ENCODE measurements at places on chromosomes 16 and 17. TPM values are rescaled to one million over a fixed set of nuclear protein-coding genes. Genes with fewer than 3 reads are reported as not detected.
A peak's percentile ranks its signal among the peaks of the same experiment; 100 is the strongest.

Gene NBR1
- 91.9 TPM for total RNA-seq

- no peak for DNase-seq
- no peaks in the 10 kb centered on the region for H3K4me1 ChIP-seq
- H3K27ac ChIP-seq: no peak overlapping the region
- no peak overlapping the region for H3K4me3 ChIP-seq
These were observed 438.8 kb upstream of the C16orf82 start for GRCh38 chr16:26627958-26628357.

Gene COPZ2
- 54.8 TPM for total RNA-seq

- H3K36me3 ChIP-seq: no peaks in the 10 kb centered on the region
- peaks cover 31% of the 10 kb centered on the region for H3K4me1 ChIP-seq
- H3K27ac ChIP-seq: peak overlapping the region; percentile 43
- no peaks in the 10 kb centered on the region for H3K27me3 ChIP-seq
These were observed 7.3 kb upstream of the DPEP3 start for GRCh38 chr16:67987460-67988160.

- H3K4me1 ChIP-seq: peaks cover 4% of the 10 kb centered on the region
- no peak overlapping the region for H3K4me3 ChIP-seq
- DNase-seq: no peak
- no peaks in the 10 kb centered on the region for H3K27me3 ChIP-seq
- no peak overlapping the region for H3K27ac ChIP-seq
- H3K36me3 ChIP-seq: peaks cover 12% of the 10 kb centered on the region
These were observed 7.5 kb downstream of the ORC6 start for GRCh38 chr16:46696957-46697356.

GRCh38 chr16:78570399-78571141 is 471.1 kb downstream of the WWOX start:
- H3K36me3 ChIP-seq: no peaks in the 10 kb centered on the region
- no peak for DNase-seq
- no peak overlapping the region for H3K27ac ChIP-seq
- no peaks in the 10 kb centered on the region for H3K4me1 ChIP-seq

Gene AHSP
- not detected for total RNA-seq

Gene ARHGAP44
- total RNA-seq: 15.7 TPM

- no peak overlapping the region for H3K4me3 ChIP-seq
- peaks cover 18% of the 10 kb centered on the region for H3K27me3 ChIP-seq
- H3K4me1 ChIP-seq: no peaks in the 10 kb centered on the region
- no peak for DNase-seq
- H3K36me3 ChIP-seq: no peaks in the 10 kb centered on the region
These were observed 888 bp downstream of the CDH1 start for GRCh38 chr16:68737730-68738629.

DNA sequence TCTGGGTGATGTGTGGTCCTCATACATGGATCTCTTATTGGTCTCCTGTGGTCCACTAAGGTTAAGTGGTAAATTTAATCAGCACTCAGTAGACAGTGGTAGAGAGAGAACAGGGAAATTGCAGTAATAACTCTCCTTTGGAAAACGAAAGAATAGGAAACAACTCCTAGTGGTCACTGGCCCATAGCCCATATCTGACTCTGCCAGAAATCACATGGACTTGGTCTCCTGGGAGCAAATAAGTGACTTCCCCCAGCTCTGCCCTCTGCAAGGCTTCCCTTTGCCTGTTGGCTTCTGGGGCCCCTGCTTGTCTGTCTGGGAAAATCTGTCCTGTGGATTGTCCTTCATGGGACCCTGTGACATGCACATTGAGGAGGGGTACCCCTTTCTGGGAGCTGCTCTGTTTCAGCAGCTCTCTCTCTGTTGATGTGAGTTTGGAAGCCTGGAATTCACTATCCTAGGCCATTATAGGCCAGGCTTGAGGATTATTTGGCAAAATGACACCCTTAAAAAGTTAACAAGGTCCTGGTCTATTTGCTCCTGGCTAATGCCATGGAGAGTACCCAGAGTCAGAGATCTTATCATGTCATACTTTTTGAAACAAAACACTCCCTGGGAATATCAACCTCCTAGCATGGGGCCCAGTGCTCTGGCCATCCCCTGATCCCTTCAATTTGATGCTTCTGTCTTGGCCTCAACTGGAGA is 58.0 kb upstream of the HNF1B start:
- H3K4me1 ChIP-seq: no peaks in the 10 kb centered on the region
- no peaks in the 10 kb centered on the region for H3K27me3 ChIP-seq
- no peaks in the 10 kb centered on the region for H3K36me3 ChIP-seq

Gene TLCD1
- total RNA-seq: 1.7 TPM

- DNase-seq: peak; percentile 15
- H3K4me1 ChIP-seq: no peaks in the 10 kb centered on the region
- no peak overlapping the region for H3K27ac ChIP-seq
- no peaks in the 10 kb centered on the region for H3K36me3 ChIP-seq
- no peak overlapping the region for H3K4me3 ChIP-seq
These were observed 71.8 kb downstream of the LMF1 start for GRCh38 chr16:898761-899682.

GRCh38 chr16:66189951-66190350 is 176.5 kb upstream of the CDH5 start:
- no peak overlapping the region for H3K27ac ChIP-seq
- H3K4me3 ChIP-seq: no peak overlapping the region

Gene FOXN1
- not detected for total RNA-seq

- H3K4me1 ChIP-seq: no peaks in the 10 kb centered on the region
- H3K4me3 ChIP-seq: no peak overlapping the region
- no peaks in the 10 kb centered on the region for H3K36me3 ChIP-seq
- H3K27ac ChIP-seq: no peak overlapping the region
- H3K27me3 ChIP-seq: no peaks in the 10 kb centered on the region
- no peak for DNase-seq
These were observed 83.4 kb upstream of the CLEC3A start for GRCh38 chr16:77938913-77939312.

GRCh38 chr17:69501591-69502468 is 87.3 kb downstream of the MAP2K6 start:
- H3K27me3 ChIP-seq: no peaks in the 10 kb centered on the region
- H3K4me1 ChIP-seq: no peaks in the 10 kb centered on the region
- H3K27ac ChIP-seq: peak overlapping the region; percentile 49
- H3K36me3 ChIP-seq: no peaks in the 10 kb centered on the region
- H3K4me3 ChIP-seq: peak overlapping the region; percentile 24

- peaks cover 41% of the 10 kb centered on the region for H3K4me1 ChIP-seq
- H3K27ac ChIP-seq: no peak overlapping the region
- H3K27me3 ChIP-seq: no peaks in the 10 kb centered on the region
- no peak for DNase-seq
- H3K36me3 ChIP-seq: no peaks in the 10 kb centered on the region
These were observed 76.5 kb upstream of the TNRC6C start for GRCh38 chr17:77882040-77882439.

- no peaks in the 10 kb centered on the region for H3K4me1 ChIP-seq
- no peak for DNase-seq
- no peaks in the 10 kb centered on the region for H3K27me3 ChIP-seq
- H3K36me3 ChIP-seq: no peaks in the 10 kb centered on the region
- H3K27ac ChIP-seq: no peak overlapping the region
- H3K4me3 ChIP-seq: no peak overlapping the region
These were observed 93.1 kb downstream of the CCDC182 start for GRCh38 chr17:57651996-57652395.

GRCh38 chr16:23518435-23518891 is 8.2 kb upstream of the GGA2 start:
- H3K36me3 ChIP-seq: peaks cover 35% of the 10 kb centered on the region
- no peaks in the 10 kb centered on the region for H3K4me1 ChIP-seq
- DNase-seq: no peak
- no peak overlapping the region for H3K27ac ChIP-seq

GRCh38 chr16:19601083-19601976 is 45.8 kb downstream of the VPS35L start:
- H3K27ac ChIP-seq: no peak overlapping the region
- H3K27me3 ChIP-seq: no peaks in the 10 kb centered on the region
- H3K4me3 ChIP-seq: no peak overlapping the region
- DNase-seq: no peak

Gene BLTP2
- 107 TPM for total RNA-seq

- no peak overlapping the region for H3K27ac ChIP-seq
- no peaks in the 10 kb centered on the region for H3K4me1 ChIP-seq
- no peak overlapping the region for H3K4me3 ChIP-seq
- no peak for DNase-seq
- no peaks in the 10 kb centered on the region for H3K36me3 ChIP-seq
These were observed 83.9 kb upstream of the FBXO47 start for GRCh38 chr17:39051001-39051585.

- no peak overlapping the region for H3K4me3 ChIP-seq
- peak overlapping the region; percentile 49 for H3K27ac ChIP-seq
- H3K27me3 ChIP-seq: no peaks in the 10 kb centered on the region
- peaks cover 58% of the 10 kb centered on the region for H3K4me1 ChIP-seq
- DNase-seq: no peak
These were observed 10.1 kb downstream of the KSR1 start for GRCh38 chr17:27466376-27466742.

DNA sequence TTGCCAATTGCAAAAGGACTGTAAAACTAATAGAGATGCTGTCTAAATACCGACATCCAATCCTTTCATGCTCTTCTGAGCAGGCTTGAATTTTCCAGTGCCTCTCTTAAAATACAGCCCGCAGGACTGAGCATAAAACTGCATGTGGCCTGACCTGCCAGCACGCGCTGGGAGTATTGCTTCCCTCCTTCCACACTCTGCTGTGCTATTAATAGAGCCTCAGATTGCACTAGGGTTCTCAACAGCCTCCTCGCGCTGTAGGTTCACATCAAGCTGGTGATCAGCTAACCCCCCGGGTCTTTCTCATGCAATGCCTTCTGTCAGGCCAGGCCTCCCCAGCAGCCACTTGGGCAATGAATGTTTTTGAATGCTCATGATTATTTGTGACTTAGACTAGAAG is 14.2 kb upstream of the MSI2 start:
- H3K4me1 ChIP-seq: peaks cover 6% of the 10 kb centered on the region
- H3K36me3 ChIP-seq: no peaks in the 10 kb centered on the region
- DNase-seq: no peak
- no peaks in the 10 kb centered on the region for H3K27me3 ChIP-seq
- peak overlapping the region; percentile 44 for H3K27ac ChIP-seq

DNA sequence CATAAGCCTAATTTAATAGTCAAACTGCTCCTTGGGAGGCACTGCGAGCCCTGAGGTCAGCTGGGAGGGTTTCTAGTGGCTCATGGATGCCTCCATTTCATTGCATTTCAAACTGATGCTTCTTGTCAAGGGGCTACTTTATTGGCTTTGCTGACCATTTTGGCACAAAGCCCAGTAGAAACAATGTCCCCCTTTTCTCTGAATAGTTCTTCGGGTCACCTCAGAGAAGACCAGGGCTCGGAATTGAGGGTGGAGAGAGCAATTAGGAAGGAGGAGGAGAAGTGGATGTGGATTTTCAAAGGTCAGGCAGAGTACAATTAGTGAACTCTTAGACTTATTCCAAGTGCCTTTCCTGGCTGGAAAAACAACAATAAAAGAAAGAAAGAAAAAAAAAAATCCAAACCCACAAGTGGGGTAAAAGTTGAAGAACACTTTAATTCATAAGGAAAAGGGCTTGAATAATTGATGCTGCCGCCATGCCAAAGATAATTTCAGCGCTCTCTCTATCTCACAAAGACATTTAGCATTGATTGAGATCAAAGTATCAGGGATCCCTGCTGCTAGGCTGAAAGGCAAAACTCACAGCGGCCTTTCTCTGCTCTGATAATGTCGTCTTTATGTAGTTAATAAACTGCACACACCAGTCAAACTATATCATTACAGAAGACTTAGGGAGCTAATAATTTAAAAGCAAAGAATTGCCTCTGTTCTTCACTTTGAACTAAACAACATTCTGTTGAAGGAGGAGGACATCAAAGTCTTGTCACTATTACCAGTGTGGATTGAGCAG is 122.7 kb downstream of the RGS9 start:
- no peaks in the 10 kb centered on the region for H3K4me1 ChIP-seq
- no peak overlapping the region for H3K4me3 ChIP-seq
- no peak overlapping the region for H3K27ac ChIP-seq
- no peaks in the 10 kb centered on the region for H3K36me3 ChIP-seq
- no peaks in the 10 kb centered on the region for H3K27me3 ChIP-seq
- DNase-seq: no peak

Gene UTS2R
- total RNA-seq: 1.2 TPM

Gene TMEM100
- 2.6 TPM for total RNA-seq

Gene WNK4
- not detected for total RNA-seq

- no peak for DNase-seq
- no peaks in the 10 kb centered on the region for H3K36me3 ChIP-seq
- H3K4me3 ChIP-seq: no peak overlapping the region
- H3K27ac ChIP-seq: no peak overlapping the region
These were observed 502.6 kb downstream of the TMEM114 start for GRCh38 chr16:8087597-8088289.

Gene NPIPA7
- total RNA-seq: 1.7 TPM

DNA sequence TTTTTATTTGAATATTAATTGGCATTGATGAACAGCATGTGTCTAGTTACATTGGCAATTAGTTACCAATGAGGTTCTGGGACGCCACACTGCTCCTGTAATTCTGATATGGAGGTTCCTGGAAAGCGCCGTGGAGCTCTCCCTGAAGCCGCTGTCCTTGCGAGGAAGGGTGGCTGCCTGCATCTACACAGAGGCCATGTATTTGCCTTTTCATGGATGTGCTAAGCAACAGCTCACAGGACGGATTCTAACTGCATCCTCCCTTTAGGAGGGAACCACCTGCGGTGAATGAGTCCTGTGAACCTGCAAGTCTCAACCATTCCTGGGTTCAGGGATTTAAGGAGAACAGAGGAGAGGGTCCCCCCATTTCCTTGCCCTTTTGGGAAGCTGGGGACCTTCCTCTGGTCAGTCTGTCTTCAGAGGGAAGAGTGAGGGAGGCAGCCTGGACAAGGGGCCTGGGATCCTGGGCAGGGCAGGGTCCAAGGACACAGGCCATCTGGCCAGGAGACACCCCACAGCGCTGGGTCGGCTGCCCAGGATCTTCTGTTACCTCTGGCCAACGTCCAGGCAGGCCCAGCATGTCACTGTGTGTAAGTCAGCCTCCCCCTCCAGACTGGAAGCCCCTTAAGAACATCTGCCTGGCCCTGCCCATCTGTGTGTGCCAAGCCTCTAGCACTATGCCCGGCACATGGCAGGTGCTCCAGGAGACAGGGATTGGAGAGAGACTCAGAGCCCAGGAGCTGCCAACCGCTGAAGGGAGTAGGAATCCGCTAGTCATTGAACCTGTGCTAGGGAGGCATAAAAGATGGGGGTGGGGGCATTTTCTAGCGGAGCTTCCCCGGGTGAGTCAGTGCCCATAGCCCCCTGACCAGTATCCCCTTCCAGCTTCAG is 314.1 kb upstream of the TNRC6C start:
- no peaks in the 10 kb centered on the region for H3K36me3 ChIP-seq
- no peaks in the 10 kb centered on the region for H3K27me3 ChIP-seq
- no peak overlapping the region for H3K4me3 ChIP-seq
- peaks cover 4% of the 10 kb centered on the region for H3K4me1 ChIP-seq
- no peak overlapping the region for H3K27ac ChIP-seq

GRCh38 chr16:68739964-68740627 is 3.0 kb downstream of the CDH1 start:
- H3K27ac ChIP-seq: no peak overlapping the region
- H3K4me3 ChIP-seq: no peak overlapping the region
- no peak for DNase-seq
- H3K4me1 ChIP-seq: no peaks in the 10 kb centered on the region

GRCh38 chr16:86210403-86211193 is 299.7 kb upstream of the FOXF1 start:
- no peak for DNase-seq
- peaks cover 17% of the 10 kb centered on the region for H3K27me3 ChIP-seq
- H3K27ac ChIP-seq: no peak overlapping the region
- H3K4me1 ChIP-seq: no peaks in the 10 kb centered on the region
- no peaks in the 10 kb centered on the region for H3K36me3 ChIP-seq

- no peak overlapping the region for H3K4me3 ChIP-seq
- no peaks in the 10 kb centered on the region for H3K36me3 ChIP-seq
- peaks cover 18% of the 10 kb centered on the region for H3K4me1 ChIP-seq
- no peaks in the 10 kb centered on the region for H3K27me3 ChIP-seq
- no peak overlapping the region for H3K27ac ChIP-seq
- DNase-seq: no peak
These were observed 20.5 kb downstream of the GRB7 start for GRCh38 chr17:39757931-39758873.

Data from heart left ventricle (tissue), 16 donors.